ENCODE measurements at places on chromosomes 5 and 9. TPM values are rescaled to one million over a fixed set of nuclear protein-coding genes. Genes with fewer than 3 reads are reported as not detected.

The FNIP1 gene
- polyA plus RNA-seq = 16.8 TPM

- no peak for DNase-seq
These were observed 111.9 kb downstream of the ZNF354C start for GRCh38 chr5:179171816-179172745.

DNA sequence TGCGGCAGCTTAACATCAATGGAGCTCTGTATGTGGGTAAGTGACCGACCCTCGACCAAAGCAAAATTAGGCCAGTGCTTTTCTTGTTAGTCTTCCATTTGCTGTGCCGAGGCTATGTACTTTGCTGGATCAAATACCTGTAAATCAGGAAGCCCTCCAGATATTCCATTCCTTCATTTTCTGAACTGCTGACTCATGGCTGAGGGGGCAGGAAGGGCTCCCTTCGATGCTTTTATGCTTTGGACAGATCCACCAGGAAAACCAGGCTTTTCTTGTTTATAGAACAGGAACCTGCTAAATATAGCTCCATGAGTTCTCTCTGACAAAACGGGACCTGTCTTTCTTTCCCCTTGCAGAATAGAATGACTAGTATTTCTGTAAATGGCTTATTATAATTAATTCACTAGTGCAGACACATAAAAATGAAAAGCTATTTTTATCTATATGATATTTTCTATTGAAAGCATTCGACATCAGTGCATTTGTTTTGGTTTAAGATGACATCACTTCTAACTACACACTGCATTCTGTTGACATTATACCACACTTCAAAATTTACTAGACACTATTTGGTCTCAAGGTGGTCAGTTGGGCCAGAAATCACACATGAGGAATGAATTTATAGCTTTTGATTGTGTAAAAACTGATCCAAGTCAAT, 93.3 kb downstream of the LIFR start:
- no peak for DNase-seq

DNA sequence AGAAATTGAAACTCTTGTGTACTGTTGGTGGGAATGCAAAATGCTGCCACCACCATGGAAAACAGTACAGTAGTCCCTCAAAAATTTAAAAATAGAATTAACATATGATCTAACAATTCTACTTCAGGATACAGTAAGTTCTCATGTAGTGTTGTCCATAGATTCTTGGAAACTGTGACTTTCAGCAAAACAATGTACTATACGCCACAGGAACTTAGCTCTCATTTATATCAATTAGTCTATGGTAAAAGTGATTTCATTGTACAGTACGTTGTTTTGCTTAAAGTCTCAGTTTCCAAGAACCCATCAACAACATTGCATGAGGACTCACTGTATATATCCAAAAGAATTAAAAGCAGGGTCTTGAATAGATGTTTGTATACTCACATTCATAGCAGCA, 233.5 kb upstream of the GAS1 start:
- DNase-seq = no peak

GRCh38 chr9:11742471-11742870, 950.7 kb upstream of the TYRP1 start:
- DNase-seq = no peak

DNA sequence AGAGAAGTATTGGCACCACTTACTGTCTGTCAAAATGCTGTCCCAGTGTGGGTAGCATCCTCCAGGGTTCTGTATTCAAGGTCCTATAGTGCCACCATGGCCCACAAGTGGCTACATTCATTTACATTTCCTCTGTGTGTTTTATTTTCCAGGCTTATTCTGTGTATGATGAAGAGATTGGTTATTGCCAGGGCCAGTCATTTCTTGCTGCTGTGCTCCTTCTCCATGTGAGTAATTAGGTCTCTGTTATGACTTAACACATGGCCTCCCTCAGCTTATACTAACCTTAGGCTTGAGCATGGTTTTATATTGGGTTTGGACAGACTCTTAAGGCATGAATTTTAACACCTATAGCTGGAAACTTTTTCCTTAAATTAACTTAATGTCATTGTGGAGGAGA, 36.7 kb downstream of the GPR21 start:
- DNase-seq = no peak

DNA sequence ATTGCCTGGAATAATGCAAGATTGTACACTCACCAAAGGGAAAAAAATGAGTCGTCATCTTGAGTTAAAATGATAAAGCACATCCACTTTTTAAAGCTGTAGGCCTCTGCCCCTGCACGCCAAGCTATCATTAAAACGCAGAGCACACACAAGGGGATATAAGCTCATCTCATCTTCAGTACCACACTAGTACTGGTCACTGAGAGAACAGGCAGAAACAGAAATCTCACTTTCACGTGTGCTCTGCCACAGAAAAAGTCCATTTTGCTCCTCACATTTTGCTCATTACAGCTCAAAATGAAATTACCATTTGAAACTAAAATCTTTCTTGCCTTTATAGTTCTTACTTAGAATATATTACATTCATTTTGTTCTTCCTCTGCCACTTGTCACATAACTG, 99.2 kb upstream of the SLC30A5 start:
- no peak for DNase-seq

DNA sequence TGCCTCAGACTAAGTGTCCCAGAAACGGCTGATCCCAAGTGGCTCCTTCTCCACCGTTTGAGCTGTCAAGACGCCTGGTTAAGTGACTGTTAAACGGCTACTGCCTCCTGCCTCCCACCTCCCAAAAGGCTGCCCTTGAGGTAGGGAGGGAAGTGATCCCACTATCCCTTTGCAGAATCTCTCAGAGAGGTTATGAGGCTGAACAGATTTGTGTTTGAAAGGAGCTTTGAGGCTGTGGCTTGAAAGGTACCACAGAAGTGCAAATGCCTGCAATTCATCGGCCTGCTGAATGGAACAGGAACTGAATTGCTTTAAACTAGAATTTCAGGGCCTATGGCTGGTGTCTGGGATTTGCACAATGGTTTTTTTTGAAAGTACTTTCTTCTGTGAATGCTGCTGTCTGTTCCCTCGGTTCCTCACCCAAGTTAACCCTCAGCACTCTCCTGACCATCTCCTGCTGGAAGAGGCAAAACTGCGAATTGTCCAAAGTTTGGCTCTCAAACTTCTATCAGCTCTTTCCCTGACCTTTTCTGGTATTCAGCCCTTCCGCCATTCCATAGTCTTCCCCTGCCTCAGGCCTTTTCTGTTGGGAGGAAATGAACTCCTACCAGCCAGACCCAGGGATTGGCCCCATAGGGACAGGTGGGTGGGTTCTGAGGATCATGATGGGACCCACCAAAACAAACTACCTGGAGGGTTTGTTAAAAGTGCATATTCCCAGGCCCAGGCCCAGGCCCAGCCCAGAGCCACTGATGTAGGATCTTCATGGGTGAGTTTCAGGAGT, 453.3 kb downstream of the KDM4C start:
- no peak for DNase-seq

GRCh38 chr5:1760231-1760630, 39.4 kb downstream of the MRPL36 start:
- DNase-seq = no peak

GRCh38 chr5:169114466-169115065, 186.4 kb downstream of the SLIT3 start:
- DNase-seq = no peak

- no peak for DNase-seq
These were observed 4.1 kb downstream of the BICD2 start for GRCh38 chr9:92760494-92760893.

DNA sequence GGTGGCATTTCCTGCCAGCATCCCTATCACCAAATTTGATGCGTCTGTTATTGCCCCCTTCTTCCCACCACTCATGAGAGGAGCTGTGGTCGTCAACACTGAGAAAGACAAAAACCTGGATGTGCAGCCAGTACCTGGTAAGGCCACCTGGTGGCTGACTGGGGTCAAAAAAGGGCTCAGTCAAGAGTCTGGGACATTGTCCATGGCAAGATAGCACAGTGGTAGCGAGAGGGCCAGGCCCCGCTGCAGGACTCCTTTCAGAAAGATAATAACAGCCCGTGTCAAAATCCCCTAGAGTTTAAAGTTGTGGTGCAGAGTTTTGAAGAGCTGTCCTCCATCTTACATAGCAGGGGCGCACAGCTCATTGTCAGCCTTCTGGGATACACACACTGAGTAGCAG, 40.8 kb downstream of the CSF1R start:
- no peak for DNase-seq

The GZMA gene
- 1.1 TPM for polyA plus RNA-seq

DNA sequence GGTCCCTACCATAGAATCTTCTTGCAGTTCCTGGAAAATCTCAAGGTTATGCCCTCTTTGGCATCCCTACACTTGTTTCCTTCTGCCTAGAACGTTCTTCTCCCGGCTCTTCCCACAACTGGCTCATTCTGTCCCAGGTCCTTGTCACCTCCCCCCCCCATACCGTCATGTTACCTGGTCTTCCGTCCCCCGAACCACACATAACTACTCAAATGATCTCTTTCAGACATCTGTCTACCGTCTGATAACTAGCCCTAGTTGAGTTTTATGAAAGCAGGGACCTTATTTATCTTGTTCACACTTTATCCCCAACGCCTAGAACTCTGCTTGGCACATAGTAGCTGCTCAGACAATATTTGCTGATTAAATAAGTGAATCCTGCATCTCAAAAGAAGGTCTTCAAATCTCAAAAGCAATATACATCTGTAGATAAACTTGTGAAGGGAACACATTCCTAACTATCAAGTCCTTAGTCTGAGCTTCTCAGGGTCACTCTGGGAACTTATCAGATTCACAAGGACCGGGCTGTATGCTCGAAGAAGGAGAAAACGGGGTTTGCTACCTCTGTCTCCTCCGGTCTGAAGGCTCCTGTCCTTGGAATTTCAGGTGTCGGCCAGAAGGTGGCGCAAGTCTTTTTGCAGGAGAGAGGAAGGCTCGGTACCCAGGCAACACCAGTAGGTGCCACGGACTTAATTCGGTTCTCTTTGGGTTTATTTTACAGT, 30.0 kb downstream of the LCP2 start:
- peak; percentile 55 for DNase-seq

The LTC4S gene
- polyA plus RNA-seq = 10.5 TPM

Data from right lung (tissue), 10 donors.